ENCODE measurements at places on chromosomes 6 and 20. TPM values are rescaled to one million over a fixed set of nuclear protein-coding genes. Genes with fewer than 3 reads are reported as not detected.

FNDC1 gene
- not detected for total RNA-seq

IMPG1 gene
- not detected for total RNA-seq

FAM229B gene
- 3.3 TPM for total RNA-seq

LGSN gene
- total RNA-seq = not detected

ERVFRD-1 gene
- total RNA-seq = not detected

PCK1 gene
- total RNA-seq = not detected

THBS2 gene
- not detected for total RNA-seq

GRCh38 chr6:169589293-169589692 is 112.5 kb downstream of the WDR27 start:
- no peak for DNase-seq

DNA sequence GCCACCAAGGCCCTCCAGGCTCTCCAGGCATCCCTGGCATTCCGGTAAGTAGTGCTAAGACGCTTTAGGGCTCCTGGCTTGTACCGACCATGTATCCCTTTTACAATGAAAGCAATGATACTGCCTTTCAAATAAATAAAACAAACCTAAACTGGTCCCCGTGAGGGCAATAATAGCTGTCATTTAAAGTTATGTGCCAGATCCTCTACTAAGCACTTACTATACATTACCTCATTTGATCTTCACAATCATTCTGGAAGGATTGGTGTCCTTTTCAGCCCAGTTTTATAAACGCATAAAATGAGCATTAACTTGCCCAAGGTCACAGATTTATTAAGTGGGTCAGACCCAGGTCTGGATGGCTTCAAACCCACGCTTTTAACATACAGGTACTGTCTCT is 114.7 kb downstream of the COL9A1 start:
- no peak for DNase-seq

GRCh38 chr20:3889489-3890397 is 556 bp downstream of the PANK2 start:
- peak; percentile 67 for DNase-seq

DNA sequence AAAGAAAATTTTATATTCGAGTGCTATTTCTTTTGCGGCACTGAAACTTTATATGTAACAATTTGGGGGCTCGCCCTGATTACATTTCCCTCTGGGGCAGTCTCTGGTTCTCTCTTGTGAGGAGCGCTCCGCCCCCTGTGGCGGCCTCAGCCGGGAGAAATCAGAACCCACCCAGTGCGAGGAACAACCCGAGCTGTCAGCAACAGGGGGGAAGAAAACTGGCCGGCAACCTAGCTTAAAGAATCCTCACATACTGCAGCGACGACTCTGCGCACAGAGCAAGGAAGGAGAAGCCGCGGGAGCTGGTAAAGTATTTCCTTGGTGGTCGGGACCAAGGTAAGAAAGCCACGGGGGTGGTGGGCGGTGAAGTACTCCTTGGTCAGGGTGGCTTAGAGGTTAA is 23.9 kb upstream of the SLC52A3 start:
- no peak for DNase-seq

DNA sequence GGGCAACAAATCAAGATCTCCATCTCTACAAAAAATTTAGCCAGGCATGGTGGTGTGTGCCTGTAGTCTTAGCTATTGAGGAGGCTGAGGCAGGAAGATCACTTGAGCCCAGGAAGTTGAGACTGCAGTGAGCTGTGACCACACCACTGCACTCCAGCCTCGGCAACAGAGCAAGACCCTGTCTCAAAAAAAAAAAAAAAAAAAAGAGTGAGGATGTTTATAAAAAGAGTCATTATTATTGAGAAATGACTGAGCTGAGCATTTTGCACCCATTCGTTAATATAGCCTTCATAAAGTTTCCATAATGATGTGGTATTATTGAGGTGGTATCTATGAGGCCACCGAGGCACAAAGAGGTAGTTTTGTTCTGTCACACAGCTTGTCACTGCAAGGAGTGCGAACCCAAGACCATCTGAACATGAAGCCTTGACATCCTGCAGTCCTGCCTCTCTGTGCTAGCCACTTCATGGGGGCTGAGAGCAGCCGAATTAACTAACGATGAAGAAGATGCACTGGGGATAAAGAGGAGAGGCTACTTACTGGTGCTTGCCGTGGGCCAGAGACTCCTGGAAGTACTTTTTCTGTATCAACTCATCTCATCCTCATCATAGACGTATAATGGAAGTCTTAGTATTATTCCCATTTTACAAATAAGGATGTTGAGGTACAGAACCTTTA is 175.5 kb downstream of the BCAS1 start:
- DNase-seq = no peak

DNA sequence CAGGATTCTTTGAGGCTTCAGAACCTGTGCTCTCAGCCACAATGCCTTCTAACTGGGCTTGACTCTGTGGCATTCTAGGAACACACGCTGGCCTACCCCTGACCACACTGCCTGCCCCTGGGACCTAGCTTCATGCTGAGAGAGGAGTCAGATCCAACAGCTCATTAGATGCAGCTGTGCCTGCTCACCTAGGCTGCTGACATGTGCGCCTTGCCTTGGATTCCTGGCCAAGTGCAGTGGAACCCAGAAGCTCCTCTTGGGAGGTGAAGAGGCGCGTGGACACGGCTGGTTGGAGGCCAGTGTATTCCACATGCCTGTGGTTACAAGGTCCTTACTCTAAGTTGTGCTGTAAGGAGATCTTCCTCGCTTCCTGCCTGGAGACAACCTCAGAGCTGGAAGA is 24.7 kb upstream of the KCNK16 start:
- DNase-seq = no peak

DNA sequence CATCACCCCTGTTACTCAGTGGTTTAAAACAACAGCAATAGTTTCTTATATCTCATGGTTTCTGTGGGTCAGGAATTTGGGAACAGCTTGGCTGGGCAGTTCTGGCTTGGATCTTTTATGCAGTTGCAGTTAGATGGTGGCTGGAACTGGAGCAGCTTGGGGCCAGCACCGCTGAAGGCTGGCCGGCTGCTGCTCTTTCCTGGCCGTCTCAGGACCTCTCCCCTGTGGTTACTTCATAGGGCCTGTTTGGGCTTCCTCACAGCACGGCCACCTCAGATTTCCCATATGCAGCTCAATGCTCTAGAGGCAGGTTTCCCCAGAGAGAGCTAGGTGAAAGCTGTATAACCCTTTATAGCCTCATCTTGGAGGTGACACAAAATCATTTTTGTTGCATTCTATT is 15.6 kb downstream of the PKIG start:
- DNase-seq = no peak

DNA sequence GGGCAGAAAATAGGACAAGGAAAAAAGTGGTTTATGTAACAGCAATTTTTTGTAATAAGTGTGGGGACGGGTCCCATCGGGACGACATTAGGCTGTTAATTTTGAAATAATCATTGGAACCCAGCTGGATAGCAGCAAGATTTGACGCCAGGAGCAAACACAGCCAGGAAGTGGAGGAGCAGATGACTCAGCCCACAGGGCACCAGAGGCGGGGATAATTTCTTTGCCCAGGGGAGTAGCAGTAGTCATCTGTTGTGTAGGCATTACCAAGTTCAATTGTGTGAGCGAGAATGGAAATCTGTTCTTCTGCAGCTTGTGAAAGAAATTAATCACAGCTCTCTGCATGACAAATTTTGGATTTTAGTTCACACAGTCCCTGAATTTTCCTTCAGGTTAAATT is 22.6 kb upstream of the RIN2 start:
- peak; percentile 30 for DNase-seq

DNA sequence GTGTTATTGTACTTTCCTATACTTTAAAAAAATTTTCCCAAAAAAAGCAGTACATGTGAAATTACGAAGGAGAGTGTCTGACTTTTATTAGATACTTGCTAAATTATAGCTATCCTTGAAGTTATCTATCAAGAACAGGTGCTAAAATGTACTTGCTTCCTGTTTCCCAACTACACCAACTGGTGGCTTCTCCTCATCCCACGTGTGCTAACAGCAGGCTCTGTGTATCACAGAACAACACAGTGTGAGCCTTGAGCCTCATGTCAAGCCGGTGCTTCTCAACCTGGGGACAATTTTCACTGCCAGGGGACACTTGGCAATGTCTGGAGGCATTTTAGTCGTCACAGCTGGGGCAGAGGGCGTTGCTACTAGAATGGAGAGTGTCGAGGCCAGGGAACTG is 36.2 kb upstream of the CDYL start:
- DNase-seq = no peak

- DNase-seq = no peak
Observed at GRCh38 chr20:43389211-43389610, 68.5 kb upstream of the SRSF6 start.

DNA sequence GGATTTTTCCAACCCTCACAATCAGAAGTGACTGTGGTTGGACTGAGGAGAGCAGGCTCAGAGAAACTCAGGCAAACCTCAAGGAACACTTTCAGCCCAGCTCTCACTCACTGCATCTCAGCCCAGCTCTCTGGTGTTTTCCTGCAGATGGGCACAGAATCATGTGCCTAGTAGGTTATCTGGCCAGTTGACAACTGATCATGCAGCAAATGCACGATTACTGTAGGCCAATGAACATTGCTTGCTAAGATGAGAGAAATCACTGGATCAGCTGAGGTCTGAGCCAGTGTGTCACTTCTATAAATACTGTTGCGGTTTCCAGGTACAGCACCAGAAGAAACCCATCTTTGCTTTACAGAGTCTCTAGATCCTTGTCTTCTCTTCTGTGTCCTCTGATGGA is 540.5 kb downstream of the CD83 start:
- no peak for DNase-seq

DNA sequence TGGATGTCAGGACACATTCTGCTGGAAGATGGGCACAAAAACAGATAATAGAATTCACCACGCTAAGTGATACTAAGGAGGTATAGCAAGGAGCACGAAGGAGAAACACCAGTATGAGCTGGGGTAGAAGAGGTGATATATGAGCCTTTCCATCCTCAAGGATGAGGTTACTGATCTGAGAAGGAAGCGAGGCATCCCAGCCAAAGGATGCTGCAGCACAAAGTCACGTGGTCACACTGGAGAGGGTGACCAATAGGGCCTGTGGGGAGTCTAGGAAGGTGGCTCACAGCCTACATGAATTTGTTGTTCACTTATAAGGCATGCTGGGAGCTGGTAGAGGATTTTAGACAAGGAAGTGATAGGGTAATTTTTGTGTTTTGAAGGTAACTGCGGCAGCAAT is 1.4 kb downstream of the GINS1 start:
- no peak for DNase-seq

- DNase-seq = no peak
Observed at GRCh38 chr6:97085772-97086171, 161.2 kb downstream of the KLHL32 start.

DNA sequence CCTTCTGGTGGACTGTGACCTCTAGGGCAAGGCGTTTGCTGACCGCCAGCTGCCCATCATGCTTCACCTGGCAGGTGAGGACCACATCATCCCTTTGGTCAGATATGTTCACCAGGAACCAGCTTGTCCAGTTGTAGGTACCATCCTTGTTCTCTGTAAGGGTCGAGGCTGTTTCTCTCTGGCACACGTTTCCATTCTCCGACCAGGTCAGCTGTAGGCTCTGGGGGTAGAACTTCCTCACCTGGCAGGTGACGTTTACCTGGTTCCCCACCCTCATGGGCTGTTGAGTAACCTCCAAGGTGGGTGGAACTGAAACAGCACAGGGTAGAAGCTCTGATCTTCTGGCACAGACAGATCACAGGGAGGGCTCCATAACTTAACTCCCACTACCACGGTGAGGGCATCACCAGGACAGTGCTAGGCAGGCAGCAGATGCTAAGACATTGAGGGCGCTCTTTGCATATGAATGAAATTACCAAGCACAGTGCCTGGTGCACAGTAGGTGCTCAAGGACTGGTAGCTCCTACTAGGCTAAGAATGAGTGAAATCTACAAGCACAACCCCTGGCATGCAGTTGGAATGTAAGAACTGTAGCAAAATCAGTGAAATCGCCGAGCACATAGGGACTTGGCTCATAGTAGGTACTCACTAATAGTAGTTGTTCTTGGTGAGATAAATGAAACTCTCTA is 15.6 kb upstream of the SIRPB1 start:
- no peak for DNase-seq

DNA sequence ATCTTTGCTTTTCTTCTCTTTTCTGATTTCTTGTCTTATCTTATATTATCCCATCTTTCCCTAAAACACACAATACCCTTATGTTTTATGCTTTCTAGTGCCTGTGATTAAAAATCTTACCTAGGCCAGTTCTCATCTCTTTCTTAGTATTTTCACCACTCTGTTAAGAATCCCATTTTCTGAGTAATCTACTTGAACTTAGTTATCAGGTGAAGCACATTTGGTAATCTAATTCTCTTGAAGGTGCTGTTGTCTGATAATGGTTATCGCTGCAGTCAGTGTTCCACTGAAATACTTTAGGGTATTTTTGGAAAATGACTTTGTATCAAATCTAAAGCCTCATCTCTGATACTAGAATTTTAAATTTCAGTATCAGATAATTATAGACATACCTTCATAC is 192.5 kb upstream of the MAN1A1 start:
- DNase-seq = no peak

GRCh38 chr20:51388227-51388626 is 154.3 kb downstream of the NFATC2 start:
- no peak for DNase-seq

GRCh38 chr6:49937811-49938210 is 26.2 kb downstream of the DEFB114 start:
- DNase-seq = no peak

- no peak for DNase-seq
Observed at GRCh38 chr20:38926934-38927616, 858 bp downstream of the FAM83D start.

DNA sequence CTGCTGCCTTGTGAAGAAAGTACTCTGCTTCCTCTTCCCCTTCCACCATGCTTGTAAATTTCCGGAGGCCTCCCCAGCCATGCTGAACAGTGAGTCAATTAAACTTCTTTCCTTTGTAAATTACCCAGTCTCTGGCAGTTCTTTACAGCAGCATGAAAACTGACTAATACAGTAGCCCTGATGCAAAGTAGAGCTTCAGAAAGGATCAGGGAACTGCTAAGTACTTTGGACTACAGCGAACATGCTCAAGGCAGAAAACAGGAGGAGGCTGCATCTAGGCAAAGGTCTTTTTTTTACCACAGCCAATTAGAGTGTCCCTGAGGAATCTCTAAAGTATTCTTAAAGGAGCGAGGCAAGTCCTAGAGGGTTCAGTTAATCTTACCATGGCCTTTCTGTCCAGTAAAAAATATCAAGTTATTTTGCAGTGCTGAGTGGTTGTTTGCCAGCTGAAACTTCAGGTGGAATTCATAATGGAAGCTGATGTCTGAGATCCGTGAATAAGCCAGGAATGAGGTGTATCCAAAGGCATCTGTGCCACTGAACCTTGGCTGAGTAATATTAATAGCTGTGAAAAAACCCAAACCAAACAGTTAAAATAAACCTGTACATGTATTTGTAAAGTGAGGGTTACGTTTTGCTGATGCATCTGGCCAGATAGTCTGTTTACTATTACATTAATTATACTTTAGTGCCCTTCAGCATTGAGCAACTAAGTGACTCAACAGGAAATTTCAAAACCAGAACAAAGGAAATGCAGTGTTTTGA is 170.4 kb downstream of the PHF3 start:
- DNase-seq = no peak

- DNase-seq = no peak
Observed at GRCh38 chr6:76593668-76594067, 521.2 kb upstream of the IMPG1 start.

- no peak for DNase-seq
Observed at GRCh38 chr6:18823782-18824386, 436.7 kb downstream of the RNF144B start.

- peak; percentile 57 for DNase-seq
Observed at GRCh38 chr20:57389695-57390603, 1.2 kb upstream of the RBM38 start.
